ENCODE measurements at places on chromosomes 1 and 21. TPM values are rescaled to one million over a fixed set of nuclear protein-coding genes. Genes with fewer than 3 reads are reported as not detected.

- DNase-seq, result no peak
Observed at GRCh38 chr1:235951661-235952060, 85.0 kb upstream of the LYST start.

GRCh38 chr1:31662463-31662862 is 17.8 kb upstream of the PEF1 start:
- DNase-seq, result no peak

GRCh38 chr1:244340396-244340795 is 111.3 kb downstream of the ADSS2 start:
- no peak for DNase-seq

GRCh38 chr1:200380589-200381021 is 29.2 kb downstream of the ZNF281 start:
- DNase-seq, result no peak

- DNase-seq, result no peak
Observed at GRCh38 chr1:87652176-87652575, 323.5 kb downstream of the LMO4 start.

DNA sequence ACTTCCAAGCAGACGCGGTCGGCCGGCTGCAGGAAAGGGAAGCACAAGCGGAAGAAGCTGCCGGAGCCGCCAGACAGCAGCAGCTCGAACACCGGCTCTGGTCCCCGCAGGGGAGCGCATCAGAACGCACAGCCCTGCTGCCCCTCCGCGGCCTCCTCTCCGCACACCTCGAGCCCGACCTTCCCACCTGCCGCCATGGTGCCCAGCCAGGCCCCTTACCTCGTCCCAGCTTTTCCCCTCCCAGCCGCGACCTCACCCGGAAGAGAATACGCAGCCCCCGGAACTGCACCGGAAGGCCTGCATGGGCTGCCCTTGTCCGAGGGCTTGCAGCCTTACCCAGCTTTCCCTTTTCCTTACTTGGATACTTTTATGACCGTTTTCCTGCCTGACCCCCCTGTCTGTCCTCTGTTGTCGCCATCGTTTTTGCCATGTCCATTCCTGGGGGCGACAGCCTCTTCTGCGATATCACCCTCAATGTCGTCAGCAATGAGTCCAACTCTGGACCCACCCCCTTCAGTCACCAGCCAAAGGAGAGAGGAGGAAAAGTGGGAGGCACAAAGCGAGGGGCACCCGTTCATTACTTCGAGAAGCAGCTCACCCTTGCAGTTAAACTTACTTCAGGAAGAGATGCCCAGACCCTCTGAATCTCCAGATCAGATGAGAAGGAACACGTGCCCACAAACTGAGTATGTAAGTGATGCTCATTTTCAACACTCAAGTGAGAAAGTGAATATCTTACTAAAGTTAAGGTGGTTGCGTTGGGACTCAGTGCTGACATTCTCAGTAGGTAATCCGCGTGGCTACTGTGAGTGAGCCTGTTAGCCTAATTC is 25.5 kb downstream of the UTS2 start:
- DNase-seq, result no peak

GRCh38 chr1:224897529-224898327 is 31.7 kb upstream of the DNAH14 start:
- no peak for DNase-seq

DNA sequence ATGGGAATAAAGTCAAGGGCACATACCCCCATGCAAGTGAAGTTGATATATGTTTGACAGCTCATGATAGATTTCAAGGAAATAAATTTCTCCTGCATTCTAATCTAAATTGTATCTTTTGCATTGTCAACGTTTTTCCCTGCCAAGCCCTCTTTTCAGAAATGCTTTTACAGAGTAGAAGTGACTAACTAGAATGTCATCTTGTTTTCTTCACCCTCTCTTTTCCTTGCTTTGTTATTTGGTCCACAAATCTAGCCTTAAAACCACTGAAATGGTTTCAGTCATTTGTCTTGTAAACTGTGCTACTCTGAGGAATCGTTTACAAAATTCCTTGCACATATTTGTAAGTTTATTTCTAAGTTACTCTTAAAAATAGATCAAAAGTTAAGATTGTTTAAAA is 600.8 kb upstream of the CXADR start:
- DNase-seq, result no peak

DNA sequence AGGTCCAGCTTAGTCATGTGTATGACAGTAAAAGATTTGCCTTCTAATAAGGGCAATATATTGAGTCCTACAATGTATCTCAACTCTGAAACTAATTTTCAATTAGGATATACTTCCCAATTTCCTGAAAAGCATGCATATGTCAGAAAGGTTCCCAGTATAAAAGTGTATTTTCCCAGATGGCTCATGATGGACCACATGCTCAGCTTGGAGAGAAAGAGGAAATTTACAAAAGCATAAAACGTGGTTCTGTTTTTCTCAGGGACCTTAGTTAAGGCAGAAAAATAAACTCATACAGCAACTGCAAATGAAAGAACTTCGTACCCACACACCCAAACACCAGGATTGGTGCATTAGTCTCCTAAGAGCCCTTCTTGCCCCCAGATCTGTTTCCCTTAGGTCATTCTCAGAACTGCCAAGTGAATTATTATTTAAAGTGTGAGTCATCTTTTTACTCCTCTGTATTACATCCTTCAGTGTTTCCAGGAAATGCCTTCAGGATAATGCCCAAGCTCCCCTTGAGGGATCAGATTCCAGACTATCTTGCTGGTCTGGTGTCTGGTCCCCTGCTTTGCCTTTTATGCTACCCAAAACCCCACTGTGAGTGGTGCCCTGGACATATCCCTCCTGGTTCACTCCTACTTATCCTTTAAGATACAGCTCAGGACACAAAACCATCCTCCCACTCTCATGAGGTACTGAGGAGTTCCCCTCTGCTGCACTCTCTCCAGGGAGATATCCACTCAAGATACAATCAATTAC is 57.4 kb downstream of the SSX2IP start:
- DNase-seq, result peak; percentile 70

GRCh38 chr1:219500327-219500897 is 112.5 kb downstream of the ZC3H11B start:
- no peak for DNase-seq

GRCh38 chr1:110370827-110371226 is 20.0 kb downstream of the SLC16A4 start:
- peak; percentile 21 for DNase-seq

DNA sequence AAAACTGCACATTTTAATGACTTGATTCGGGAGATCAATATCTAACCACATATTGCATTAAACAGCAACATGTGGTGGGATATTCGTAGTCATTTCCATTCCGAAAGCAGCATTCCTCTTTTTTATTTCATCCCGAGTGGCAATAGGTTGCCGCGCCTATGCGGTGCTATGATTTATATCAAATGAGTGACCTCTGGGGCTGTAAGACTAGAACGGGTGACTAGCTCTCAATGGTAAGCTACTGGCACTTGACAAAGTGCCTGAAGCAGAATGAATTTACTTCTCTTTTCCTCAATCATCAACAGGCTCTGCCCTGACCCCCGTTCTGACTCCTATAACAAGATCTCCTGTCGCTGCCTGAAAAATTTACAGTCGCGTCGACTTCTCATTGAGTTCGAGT is 162.3 kb downstream of the ZNF281 start:
- no peak for DNase-seq

- DNase-seq, result no peak
Observed at GRCh38 chr1:48469616-48470480, 2.2 kb downstream of the SPATA6 start.

DNA sequence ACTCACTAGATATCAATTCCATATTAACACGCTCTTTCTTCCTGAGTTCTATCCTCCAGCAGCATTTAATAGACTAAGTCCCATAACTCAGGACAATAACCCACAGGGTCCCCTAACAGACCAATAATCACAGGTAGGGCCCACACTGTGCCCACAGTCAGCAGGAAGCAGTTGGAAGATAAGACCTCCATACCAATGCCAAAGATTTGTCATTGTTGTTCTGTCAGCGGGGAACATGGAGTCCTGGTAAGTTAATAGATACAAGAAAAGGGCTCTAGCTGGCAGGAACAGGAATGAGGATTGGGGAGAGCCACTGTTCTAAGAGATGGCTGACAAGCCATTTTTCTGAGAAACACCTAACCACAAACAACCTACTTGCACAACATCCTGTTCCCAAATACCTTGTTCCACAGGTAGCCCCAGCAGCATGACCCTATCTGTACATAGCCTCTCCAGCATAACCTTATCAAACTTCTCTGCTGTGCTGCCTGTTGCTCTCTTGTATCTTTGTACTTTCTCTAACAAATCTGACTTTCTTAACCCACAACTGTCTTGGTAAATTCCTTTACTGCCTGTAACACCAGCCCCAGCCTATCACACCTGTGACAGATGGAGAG is 142.0 kb upstream of the KCNJ15 start:
- DNase-seq, result no peak

- peak; percentile 97 for DNase-seq
Observed at GRCh38 chr1:150567717-150568593, 11.5 kb downstream of the MCL1 start.

GRCh38 chr1:11531943-11532342 is 53.0 kb downstream of the DISP3 start:
- DNase-seq, result no peak

- DNase-seq, result no peak
Observed at GRCh38 chr1:115436596-115436995, 98.5 kb upstream of the NGF start.

DNA sequence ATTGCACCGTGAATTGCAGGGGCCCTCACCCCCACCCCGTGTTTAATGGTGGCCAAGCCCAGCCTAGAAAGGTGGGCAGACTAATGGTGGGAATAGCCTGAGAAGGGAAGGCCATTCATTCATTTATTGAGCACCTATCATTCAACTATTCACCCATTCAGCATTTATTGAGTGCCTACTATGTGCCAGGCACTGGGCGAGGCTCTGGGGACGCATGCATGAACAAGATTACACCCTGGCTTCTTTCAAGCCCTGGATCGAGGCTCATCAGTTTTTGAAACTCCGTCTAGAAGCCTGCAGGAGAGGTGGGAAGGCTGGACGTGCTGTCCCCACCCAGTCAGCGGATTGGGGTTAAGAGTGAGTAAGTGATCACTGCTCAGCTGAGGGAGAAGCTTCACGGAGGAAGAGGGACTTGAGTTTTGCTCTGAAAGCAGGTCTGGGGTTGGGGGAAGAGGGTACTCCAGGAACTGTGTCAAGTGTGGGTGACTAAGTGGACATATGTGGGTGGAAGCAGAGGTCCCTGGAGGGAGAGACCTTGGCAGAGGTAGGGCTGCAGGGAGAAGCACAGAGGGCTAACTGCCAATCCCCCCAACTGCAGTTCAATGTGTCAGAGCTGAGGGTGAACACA is 35.6 kb downstream of the MEF2D start:
- no peak for DNase-seq

GRCh38 chr1:17201201-17202021 is 3.5 kb upstream of the PADI1 start:
- peak; percentile 70 for DNase-seq

GRCh38 chr1:15765495-15766194 is 7.0 kb downstream of the FBLIM1 start:
- no peak for DNase-seq

- DNase-seq, result no peak
Observed at GRCh38 chr1:14098294-14098913, 398.4 kb downstream of the PRDM2 start.

DNA sequence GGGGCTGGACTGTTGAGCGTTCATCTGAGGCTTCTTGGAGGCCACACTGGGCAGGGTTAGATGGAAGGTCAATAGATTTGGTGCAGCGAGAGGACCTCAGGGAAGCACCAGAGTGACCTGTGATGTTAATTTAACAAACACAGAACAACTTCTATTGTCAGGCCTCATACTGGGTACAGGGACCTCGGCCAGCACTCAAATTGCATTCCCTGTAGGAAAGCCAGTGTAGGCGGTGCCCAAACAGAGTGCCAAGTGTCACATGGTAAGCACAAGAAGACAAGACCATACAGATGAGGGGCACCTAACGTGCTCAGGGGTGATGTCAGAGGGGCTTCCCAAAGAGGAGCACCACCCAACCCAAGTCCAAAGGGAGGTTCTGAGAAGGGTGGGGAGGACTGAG is 1.3 kb downstream of the TMEM269 start:
- no peak for DNase-seq

GRCh38 chr1:44592208-44593145 is 81.8 kb downstream of the TMEM53 start:
- no peak for DNase-seq

DNA sequence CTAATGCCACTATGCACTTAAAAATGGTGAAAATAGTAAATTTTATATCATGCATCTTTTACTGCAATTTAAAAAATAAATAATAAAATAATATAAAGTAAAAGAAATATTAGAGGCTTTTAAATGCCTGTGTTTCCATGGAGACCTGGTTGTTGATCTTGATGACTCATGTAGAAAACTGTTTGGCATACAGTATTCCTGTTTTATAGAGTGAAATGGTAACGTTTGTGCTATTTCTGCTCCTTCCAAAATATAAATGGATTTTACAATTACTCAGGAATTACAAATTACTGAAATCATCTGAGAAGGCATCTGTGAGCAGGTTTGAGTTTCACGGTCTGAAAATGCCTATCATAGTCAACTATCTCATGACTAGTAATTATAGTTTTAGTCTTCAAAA is 98.4 kb upstream of the USP25 start:
- DNase-seq, result peak; percentile 32

DNA sequence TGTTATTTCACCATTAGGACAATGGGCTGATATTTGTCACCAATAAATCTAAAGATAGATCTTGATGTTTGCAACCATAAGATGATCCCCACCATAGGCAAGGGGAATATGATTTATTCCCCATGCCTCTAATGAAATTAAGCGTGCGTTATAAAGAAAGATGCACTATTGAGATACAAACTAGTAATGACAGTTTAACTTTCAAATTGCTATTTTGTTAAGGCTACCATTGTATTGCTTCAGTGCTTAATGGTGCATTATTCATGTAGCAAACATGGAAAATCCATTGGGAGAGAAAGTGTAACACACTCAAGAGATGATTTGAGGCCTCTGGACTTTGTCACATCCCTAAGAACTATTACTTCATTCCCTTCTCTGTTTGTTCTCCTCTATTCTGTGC is 108.9 kb upstream of the TRABD2B start:
- no peak for DNase-seq

GRCh38 chr1:63108206-63108605 is 214.2 kb upstream of the FOXD3 start:
- DNase-seq, result no peak

- DNase-seq, result no peak
Observed at GRCh38 chr1:52636721-52637695, 4.0 kb downstream of the SHISAL2A start.

The IGSF21 gene
- total RNA-seq, result not detected

The FMO5 gene
- total RNA-seq, result 0.38 TPM

The SPATA45 gene
- total RNA-seq, result not detected

The CEP350 gene
- total RNA-seq, result 24.9 TPM

The C1orf210 gene
- 4.8 TPM for total RNA-seq

The FCRL5 gene
- total RNA-seq, result not detected

The CLCA4 gene
- not detected for total RNA-seq

The ITGB2 gene
- total RNA-seq, result 9.1 TPM

The FLG2 gene
- not detected for total RNA-seq

The SHCBP1L gene
- 0.17 TPM for total RNA-seq

The SSBP3 gene
- 20.9 TPM for total RNA-seq

The SPRR1A gene
- not detected for total RNA-seq

The C1orf74 gene
- total RNA-seq, result 12.7 TPM

The RHBDL2 gene
- total RNA-seq, result not detected

The PTPRC gene
- 0.29 TPM for total RNA-seq

The REN gene
- 5.2 TPM for total RNA-seq
